IMR-90 (cell line): ENCODE measurements at places on chromosomes 3 and 15. TPM values are rescaled to one million over a fixed set of nuclear protein-coding genes. Genes with fewer than 3 reads are reported as not detected.

GASK1A gene
- 0.18 and 0.28 TPM in 2 replicates for total RNA-seq

VGLL3 gene
- total RNA-seq = 96.7 and 97.3 TPM in 2 replicates

BNC1 gene
- 0.28 and 0.54 TPM in 2 replicates for total RNA-seq

TMEM89 gene
- total RNA-seq = not detected in 2 replicates

CX3CR1 gene
- not detected in 2 replicates for total RNA-seq

GOLGA8G gene
- total RNA-seq = not detected in 2 replicates

C3orf49 gene
- not detected in 2 replicates for total RNA-seq

CTXN2 gene
- total RNA-seq = not detected in 2 replicates

HOMER2 gene
- 0.54 and 0.56 TPM in 2 replicates for total RNA-seq

PDIA5 gene
- 19.4 and 21.4 TPM in 2 replicates for total RNA-seq

SPINT1 gene
- total RNA-seq = 0.56 and 0.90 TPM in 2 replicates

C3orf33 gene
- total RNA-seq = 0.72 and 1.1 TPM in 2 replicates

SLC24A1 gene
- total RNA-seq = 3.6 and 3.9 TPM in 2 replicates

KBTBD8 gene
- total RNA-seq = 8.6 and 15.0 TPM in 2 replicates

MOBP gene
- total RNA-seq = not detected in 2 replicates

C3orf85 gene
- total RNA-seq = not detected in 2 replicates

PLEKHO2 gene
- 18.6 and 19.0 TPM in 2 replicates for total RNA-seq

ZSCAN29 gene
- 8.6 and 9.4 TPM in 2 replicates for total RNA-seq

ZBTB47 gene
- total RNA-seq = 9.7 and 10.9 TPM in 2 replicates

TMEM158 gene
- 1.6 and 3.3 TPM in 2 replicates for total RNA-seq

SLC12A1 gene
- total RNA-seq = not detected in 2 replicates

CHCHD6 gene
- total RNA-seq = 18.8 and 20.6 TPM in 2 replicates

DUOXA1 gene
- total RNA-seq = not detected in 2 replicates

XRN1 gene
- total RNA-seq = 21.5 and 38.9 TPM in 2 replicates

ALDH1A2 gene
- total RNA-seq = not detected in 2 replicates

CD200 gene
- 0.83 and 1.1 TPM in 2 replicates for total RNA-seq

AHSG gene
- total RNA-seq = not detected in 2 replicates

BCHE gene
- 1.6 and 1.9 TPM in 2 replicates for total RNA-seq

CHSY1 gene
- total RNA-seq = 53.2 and 55.3 TPM in 2 replicates
